ENCODE measurements at places on chromosomes 6 and 20.

GRCh38 chr6:99933129-99933528 is 60.9 kb downstream of the MCHR2 start:
- DNase-seq, result no peak

DNA sequence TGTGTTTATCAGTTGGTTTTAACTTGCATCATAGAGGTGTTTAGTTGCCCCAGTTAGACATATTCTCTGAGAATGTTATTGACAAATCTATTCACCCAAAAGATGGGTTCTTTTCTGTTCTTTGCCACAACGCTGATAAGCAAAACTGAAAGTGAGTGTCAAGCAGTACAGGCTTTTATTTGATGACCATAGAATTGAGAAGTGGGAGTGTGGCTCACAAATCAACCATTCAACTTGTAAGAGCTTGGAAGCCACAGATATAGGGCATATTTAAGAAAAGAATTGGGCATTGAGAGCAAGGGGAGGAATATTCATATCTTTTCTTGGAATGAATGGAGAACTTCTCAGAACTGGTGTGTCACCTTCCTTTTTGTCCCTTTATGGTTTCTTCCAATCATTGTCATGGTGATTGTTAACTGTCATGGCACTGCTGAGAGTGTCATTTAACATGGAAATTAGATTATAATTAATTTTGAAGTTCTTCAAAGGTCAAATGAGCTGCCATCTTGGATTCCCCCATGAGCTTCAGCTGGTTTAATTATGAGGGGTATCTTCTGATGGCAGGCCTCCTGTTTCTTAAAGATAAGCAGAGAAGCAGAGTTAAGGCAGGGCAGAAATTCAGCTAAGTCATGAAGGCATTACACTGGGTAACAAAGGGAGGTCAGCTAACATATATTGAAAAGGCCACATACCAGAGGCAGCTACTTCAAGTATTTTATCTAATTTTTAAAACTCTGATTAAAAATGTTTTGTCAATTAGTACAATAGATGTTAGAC is 254.0 kb upstream of the HTR1E start:
- no peak for DNase-seq

GRCh38 chr6:50047026-50047425 is 2.7 kb downstream of the DEFB112 start:
- no peak for DNase-seq

DNA sequence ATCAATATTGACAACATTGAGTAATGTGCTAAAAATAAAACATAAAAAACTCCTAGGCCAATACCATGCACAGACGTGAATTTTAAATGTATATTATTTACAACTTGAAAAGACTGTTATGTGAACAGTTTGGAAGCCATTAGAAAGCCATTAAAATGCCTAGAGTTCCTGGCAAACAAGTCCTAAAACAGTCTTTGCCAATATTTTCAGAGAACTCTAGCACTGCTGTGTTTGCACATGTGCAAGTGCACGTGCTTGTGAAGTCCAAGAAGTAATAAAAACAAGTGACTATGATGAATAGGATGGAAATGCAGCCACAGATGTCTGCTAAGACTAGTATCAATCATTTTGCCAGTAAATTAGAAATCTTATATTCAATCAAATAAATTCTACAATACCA is 1447.6 kb downstream of the GRIK2 start:
- no peak for DNase-seq

DNA sequence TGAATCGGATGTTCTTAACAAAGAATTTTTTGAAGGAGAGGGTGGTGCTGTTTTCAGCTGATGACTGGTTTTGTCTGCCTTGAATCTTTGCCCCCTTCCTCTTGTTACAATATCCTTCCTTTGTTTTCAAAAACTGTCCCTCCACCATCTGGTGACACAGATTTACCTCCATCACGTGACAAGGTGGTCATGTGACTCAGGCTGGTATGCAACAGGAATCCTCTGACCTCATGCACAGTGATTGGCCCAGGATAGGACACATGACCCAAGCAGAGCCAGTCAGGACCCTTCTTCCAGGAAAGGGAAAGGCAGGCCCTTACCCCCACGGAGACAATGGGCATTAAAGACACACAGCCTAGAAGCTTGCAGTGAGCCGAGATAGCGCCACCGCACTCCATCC is 84.7 kb upstream of the MC3R start:
- DNase-seq, result no peak

DNA sequence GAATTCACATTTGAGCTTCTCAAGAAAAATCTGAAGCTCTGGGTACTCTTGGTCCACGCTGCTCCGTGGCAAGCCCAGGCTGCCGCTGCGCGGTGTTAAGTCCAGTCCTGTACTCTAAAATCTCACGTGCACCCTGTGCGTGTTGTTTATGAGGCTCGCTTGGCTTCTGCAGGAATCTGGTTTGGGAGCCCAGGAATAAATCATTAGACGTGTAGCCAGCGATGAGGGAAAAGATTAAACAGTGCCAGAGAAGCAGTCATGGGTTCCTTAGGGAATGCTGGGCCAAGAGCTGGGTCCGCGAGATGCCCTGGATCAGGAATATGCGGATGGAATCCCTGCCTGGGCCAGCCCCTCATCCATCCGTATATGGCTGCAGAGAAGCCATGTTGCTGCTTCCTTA is 87.3 kb downstream of the KCNB1 start:
- no peak for DNase-seq

DNA sequence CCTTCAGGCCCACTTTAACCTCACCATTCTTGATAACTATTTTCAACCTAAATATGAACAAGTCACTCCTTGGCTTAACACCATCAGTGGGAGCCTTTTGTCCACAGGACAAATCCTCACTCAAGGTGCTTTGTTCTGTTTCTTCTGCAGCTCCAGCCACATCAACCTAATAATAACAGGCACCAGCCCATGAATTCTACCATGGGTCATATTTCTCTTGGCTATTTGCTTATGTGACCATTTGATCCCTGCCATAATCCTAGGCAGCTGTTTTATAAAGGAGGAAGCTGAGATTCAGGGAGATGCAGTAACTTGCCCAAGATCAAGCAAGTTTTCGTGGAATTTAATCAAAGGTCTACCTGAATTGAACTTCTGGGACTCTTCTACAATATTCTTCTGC is 561.3 kb downstream of the DHX35 start:
- no peak for DNase-seq

DNA sequence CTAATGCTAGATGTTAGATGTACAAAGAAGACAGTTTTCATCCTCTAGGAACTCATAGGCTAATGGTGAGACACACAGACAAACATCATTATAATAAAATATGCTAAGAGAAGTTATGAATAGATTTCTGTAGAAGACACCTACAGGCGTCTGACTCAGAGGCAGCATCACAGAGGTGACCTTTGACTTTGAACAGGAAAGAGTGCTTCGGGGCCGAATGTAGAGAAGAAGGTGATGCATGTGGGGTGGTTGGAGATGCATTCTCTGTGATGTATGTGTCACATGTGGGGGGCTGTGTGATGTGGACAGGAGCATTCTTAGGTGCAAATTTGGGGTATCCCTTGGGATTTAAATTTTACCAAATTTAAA is 6.8 kb downstream of the GUCA1A start:
- DNase-seq, result no peak

DNA sequence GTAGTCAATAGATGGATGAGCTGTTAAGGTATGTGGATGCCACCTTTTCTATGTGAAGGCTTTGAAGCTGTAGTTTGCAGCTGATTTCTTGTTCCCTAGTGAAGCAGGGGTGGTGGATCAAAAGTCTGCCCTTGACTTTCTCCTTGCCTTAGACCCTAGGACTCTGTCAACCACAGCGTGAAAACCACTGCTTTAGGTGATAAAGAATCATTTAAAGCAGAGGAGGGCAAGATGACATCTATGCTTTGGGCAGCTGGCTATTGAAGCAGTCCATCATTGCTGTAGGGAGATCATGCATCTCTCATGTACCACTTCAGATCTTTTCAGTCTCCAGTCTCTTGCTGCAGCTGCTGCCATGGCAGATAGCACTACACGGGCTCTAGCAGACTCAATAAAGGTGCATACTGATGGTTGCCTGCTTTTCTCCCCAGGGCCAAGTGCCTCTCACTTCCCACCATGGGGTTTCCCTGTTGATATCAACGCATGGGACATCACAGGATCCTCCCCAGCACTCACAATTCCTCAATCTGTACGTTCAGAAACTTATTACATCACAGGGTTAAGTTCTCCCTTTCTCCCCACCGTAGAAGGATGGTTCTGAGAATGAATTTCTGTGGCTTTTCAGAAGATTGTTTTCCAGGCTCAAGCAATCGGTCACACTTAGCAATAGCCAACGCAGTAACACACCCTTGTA is 122.0 kb upstream of the STMND1 start:
- DNase-seq, result no peak

- no peak for DNase-seq
Observed at GRCh38 chr20:53428588-53428987, 165.1 kb downstream of the ZNF217 start.

- no peak for DNase-seq
Observed at GRCh38 chr6:28865401-28866204, 58.2 kb downstream of the TRIM27 start.

DNA sequence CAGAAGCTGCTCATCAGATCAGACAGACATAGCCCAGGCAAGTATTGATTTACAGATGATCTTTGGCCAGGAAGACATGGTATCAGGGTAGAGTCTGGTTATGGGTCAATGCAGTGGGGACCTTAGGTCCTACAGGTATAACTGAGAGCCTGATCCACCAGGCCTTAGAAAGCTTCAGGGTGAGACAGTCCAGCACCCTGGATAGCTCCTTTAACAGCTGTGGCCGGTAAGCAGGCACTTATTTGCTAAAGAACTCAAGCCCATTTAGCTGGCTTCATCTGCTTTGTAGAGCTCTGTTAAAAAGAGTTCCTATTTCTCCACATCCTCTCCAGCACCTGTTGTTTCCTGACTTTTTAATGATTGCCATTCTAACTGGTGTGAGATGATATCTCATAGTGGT is 39.6 kb downstream of the ESR1 start:
- no peak for DNase-seq

- no peak for DNase-seq
Observed at GRCh38 chr6:160132776-160133338, 11.2 kb downstream of the SLC22A1 start.

DNA sequence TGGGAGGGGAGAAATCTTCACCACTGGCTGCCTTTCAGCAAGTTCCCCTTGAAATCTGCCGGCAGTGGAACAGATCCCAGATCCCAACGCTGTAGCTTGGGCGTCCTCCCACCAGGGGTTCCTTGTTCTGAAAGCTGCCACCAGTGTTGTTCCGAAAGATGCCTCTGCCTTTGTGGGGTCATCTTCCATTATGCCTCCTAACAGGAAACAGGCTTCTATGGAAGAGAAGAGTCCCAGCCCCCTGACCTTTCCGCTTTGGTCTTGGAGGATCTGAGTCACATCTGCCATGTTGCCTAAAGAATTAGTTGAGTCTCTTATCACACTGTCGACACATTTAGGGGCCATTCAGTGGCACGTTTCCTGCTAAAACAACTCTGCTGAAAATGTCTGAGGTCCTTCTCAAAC is 57.5 kb upstream of the NFATC2 start:
- DNase-seq, result no peak

GRCh38 chr6:154814063-154814462 is 80.8 kb downstream of the SCAF8 start:
- no peak for DNase-seq

DNA sequence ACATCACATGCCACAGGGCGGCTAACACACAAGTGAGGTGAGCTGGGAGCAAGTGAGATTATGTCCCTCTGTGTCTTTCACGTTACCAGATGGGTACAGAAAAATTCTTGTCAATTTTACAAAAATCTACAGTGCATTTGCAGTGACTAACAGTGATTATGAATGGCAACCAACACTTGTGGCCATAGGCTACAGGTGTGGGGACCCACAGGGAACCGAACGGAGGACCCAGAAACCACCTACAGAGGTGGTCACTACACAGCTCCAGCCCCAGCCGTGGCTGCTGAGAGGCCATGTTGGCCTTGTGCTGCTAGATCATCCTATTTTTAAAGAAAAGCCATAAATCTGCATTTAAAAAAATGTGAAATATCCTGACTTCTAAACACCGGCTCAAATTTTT is 50.2 kb downstream of the FYN start:
- no peak for DNase-seq

GRCh38 chr6:3756546-3756945 is 5.0 kb upstream of the PXDC1 start:
- no peak for DNase-seq

- DNase-seq, result no peak
Observed at GRCh38 chr6:166952121-166952520, 4.2 kb downstream of the RNASET2 start.

GRCh38 chr20:38161412-38161774 is 3.7 kb downstream of the TGM2 start:
- DNase-seq, result no peak

DNA sequence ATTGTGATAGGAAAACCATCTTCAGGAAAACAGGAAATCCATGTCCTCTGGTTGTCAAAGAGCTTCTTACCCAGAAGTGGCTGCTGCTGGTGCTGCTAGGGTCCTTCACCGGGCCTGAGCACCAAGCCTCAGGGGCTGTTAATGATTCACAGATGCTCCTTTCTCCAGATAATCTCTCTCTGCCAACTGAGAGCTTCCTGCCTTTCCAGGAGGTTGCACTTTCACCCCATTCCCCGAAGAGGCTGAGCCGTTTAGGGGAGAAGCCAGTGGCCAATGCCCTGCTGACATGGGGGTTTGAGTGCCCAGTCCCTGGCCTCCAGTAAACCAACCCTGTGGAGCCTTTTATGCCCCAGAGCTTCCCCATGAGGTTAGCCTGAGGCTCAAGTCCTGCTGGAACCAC is 122.4 kb downstream of the CBLN4 start:
- no peak for DNase-seq

DNA sequence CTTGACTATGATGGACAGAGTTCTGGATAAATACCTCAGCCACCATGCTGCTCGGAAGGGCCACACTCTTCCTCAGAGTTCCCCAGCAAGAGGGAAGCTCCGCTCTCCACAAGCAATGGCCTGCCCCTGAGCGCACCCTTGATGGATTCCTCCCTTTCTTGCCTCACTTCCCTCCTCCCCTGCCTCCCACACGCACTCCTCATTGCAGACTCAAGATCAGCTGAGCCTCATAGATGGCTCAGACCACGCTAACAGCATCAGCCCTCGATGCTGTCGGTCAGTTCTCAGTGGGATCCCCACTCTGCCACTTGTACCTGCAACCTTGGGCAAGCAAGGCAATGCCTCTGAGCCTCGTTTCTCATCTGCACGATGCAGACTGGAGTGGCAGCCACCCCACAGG is 123.3 kb downstream of the BMP7 start:
- DNase-seq, result no peak

GRCh38 chr6:37491171-37491829 is 8.4 kb downstream of the CCDC167 start:
- DNase-seq, result no peak

GRCh38 chr6:125957845-125958244 is 1.3 kb downstream of the HINT3 start:
- no peak for DNase-seq

Measured in NCI-H1694 treated with DMSO at 0.1 percent for 48 hours (cell line).